ENCODE measurements at places on chromosomes 1 and 21.

GRCh38 chr1:118905196-118905595 lies 82.9 kb downstream of the TBX15 start:
- no peak for DNase-seq

DNA sequence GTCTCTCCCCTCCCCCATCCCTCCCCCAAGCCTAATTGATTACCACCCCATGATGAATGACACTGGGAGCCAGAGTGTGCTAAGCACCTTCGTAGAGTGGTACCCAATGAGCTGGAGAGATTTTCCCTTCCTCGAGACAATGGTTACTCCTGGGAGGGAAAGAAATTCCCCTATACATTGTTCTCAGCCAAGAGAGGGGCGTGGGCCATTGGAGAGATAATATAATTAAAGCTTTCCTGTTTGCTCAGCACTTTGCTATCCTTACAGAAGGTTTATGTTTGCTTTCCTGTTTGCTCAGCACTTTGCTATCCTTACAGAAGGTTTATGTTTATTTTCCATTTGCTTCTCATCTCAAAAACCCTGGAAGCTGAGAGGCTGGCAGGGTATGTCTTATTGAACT lies 126.1 kb upstream of the KLHDC7A start:
- DNase-seq, result no peak

DNA sequence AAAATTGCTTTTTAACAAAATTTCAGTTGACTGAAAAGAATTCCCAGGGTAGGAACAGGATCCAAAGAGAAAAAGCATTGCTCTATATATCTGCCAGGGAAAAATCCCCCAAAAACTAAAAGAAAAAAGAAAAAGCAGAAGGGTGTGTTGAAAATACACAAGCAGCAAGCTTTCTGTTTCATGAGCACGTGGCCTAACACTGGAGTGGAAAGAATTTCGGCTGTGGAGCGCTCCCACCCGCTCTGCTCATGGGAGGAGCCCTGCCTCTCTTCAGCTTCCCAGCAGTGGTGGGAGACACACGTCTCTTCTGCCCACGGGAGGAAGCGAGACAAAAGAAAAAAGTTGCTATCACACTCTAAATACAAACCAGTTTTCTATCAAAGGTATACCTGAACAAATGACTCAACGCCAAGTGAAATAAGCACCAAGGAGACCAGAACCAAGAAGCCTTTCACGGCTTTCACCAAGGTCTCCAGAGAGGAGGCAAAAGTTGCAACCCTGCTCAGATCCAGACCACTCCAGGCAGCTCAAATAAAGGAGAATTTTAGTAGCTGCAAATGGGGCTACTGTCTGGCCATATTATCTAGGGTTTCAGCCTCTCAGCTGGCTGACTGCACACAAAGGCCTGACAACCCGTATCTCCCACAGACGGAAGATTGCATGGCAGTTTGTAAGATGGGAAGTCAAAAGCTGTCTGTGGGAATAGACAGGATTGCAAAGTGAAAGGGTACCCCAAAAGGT lies 29.5 kb upstream of the ZNF496 start:
- DNase-seq, result peak; percentile 86

- peak; percentile 68 for DNase-seq
Observed at GRCh38 chr1:87292684-87293493, 35.8 kb upstream of the LMO4 start.

DNA sequence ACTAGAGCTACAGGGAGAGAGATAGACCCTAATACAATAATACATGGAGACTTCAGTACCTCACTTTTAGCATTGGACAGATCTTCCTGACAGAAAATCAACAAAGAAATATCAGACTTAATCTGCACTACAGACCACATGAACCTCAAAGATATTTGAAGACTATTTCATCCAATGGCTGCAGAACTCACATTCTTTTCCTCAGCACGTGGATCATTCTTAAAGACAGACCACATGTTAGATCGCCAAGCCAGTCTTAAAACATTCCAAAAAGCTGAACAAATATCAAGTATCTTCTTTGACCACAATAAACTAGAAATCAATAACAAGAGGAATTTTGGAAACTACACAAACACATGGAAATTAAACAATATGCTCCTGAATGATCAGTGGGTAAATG lies 576.0 kb downstream of the KIF26B start:
- DNase-seq, result no peak

- no peak for DNase-seq
Observed at GRCh38 chr21:31205412-31205811, 138.6 kb downstream of the TIAM1 start.
